Caudate nucleus (tissue), 63 donors: ENCODE measurements at places on chromosomes 16 and 17.

- no peak for DNase-seq
Measured at GRCh38 chr17:17783116-17783824, 53.5 kb downstream of the SREBF1 start.

DNA sequence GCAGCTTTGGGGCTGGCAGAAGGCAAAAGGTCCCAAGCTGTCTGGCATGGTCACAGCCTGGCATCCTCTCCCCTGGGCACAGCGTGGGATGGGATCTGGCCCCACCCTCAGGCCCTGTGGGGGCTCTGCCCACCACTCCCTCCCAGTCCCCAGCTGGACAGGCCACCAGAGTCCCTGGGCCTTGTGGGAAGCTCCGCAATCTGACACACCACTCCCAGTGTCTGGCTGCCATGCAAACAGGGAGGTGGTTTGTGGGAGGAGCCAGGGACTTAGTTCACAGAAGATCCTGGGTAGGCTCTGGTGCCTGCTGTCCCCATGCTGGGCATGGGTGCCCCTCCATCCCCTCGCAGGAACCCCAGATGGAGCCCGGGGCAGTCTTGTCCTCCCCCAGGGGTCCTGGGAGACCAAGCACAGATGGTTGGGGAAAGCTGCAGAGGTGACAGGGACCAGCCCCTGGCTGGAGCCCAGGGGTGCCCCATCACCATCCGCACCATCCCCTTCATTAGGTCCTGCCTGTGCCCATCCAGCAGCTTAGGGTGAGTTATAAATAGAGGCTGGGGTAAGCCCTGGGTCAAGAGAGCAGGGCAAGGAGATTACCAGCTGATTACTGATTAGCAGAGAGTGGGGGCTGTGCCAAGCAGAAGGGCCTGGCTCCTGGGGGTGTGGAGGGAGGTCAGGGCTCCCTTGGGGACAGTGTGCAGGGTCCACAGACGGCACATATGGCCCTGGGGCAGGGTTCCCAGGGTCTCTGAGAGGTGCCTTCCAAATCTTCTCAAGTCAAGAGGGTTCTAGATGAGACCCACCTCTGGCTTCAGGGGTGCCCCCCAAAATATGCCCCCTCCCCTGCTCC, 6.2 kb downstream of the FSCN2 start:
- no peak for DNase-seq

DNA sequence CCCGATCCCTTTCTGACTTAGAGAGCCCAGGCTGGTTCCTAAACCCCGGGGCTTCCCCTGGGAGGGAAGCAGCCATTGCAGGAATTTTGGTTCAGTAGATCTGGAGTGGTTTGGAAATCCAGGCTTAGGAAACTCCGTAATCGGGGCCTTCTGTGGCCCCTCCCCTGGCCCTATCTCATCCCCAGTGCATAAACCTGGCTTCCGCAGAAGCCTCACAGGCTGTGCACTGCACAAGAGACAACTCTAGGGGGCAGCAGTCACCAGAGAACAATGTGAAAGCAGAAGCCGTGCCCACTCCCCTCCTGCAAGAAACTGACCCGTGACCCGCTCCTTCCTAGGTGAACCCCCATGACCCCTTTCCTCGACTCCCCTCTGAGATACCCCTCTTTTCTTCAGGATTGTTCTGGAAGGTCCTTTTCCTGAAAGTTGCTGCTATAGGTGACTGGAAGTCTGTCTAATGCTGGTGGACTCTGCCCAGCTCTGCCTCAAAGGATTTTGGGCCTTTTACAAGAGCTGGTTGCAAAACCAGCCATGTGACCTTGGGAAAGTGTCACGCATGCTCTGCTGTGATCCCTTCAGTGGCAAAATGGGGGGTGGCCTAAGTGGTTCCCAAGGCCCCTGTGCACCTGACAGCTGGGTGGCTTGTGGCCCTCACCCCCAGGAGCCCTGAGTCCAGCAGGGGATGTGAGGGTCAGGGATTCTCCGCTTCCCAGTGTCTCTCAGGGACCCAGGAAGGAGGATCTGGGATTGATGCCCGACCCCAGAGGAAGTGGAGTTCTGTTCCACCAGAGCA, 14.4 kb downstream of the GUCY2D start:
- DNase-seq = no peak

DNA sequence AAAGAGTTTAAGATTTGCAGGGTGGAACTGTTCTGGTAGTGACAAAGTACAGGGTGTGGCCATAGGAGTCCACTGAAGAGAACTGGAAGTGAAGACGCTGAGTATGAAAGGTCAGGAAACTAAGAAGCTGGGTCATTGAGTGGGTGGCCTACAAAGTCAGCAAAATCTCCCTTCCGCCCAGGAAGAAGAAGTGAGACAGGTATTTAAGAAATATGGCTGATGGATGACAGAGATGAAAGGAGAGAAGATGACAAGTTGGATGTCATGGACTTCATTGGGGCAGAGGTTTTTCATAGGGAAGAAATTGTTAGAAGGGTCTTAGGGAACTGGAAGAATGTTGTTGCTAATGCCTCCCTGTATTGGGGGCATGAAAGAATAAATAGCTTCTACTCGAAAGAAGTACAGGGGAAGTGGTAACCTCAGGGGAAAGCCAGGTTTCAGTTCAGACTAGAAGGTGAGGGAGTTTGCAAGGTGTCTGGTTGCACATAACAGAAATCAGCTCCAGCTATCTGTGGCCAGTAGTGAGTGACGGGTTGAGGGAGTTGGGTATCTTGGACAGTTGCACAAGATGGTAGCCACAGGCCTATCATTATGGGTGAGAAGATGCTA, 33.6 kb upstream of the MED13 start:
- DNase-seq = no peak

DNA sequence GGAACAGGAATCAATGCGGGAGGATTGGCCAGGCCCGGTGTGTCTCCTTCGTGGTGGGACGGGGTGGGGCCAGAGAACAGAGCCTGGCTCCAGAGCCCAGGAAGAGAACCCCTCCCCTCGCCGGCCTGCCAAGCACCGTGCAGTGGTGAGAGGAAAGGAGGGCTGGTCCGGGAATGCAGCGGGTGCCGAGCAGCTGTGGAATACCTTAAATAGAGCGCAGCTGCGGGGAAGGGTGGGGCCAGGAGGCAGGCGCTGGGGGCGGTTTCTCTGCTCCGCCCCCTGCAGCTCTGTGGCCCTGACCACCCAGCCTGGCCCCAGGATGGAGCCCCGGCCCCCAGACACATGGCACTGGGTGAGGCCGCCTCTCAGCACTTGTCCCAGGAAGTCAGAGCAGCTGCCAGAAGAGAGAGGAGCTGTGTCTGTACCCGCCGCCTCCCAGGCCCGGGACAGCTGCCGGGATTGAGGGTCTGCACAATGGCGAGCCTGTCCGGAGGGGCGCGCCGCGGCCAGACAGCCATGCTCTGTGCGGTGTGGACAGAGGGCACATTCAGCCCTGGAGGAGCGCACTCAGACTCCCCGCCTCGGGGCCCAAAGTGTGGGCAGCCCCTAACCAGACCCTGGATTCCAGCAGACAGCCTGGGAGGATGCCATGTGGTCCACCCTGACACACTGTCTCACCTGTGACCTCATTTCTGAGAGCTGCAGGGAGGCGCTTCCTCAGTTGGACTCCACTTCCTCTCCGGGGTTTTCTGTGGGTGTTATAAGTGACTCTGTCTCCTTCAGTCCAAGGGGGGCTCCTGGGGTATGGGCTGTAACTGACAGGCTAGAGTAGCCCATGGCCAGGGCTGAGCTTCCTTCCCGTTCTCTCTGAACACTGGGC, 268.8 kb downstream of the SEC14L1 start:
- no peak for DNase-seq

- DNase-seq = no peak
Measured at GRCh38 chr17:41256291-41256685, 1.1 kb downstream of the KRTAP9-9 start.

- no peak for DNase-seq
Measured at GRCh38 chr17:17305281-17305801, 2.2 kb downstream of the NT5M start.

GRCh38 chr17:83034525-83034924, 44.9 kb upstream of the METRNL start:
- DNase-seq = no peak

GRCh38 chr16:80527297-80527696, 13.5 kb upstream of the DYNLRB2 start:
- DNase-seq = no peak

- DNase-seq = no peak
Measured at GRCh38 chr17:9209781-9210370, 188.6 kb downstream of the NTN1 start.

- DNase-seq = no peak
Measured at GRCh38 chr17:39863244-39863917, 731 bp downstream of the IKZF3 start.

DNA sequence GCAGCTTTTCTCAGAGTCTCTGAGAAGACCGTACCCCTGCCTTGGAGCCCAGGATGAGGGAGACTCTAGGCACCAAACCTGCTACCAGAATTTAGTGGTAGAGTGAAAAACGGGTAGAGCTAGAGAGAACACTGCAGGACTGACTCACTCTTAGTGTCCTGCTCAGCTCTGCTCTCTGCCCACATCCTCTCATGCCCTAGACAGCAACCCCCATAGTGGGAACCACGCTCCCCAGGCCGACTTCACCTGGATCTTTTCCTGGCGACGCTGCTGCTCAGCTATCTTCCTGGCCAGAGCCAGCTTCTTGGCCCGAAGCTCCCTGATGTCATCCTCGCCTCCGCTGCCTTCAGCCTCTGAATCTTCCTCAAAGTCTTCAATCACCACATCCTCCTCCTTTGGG, 26.7 kb downstream of the HIC1 start:
- DNase-seq = no peak

GRCh38 chr16:13305019-13305755, 403.8 kb downstream of the SHISA9 start:
- no peak for DNase-seq

GRCh38 chr16:9787717-9788116, 394.5 kb downstream of the GRIN2A start:
- no peak for DNase-seq

- DNase-seq = no peak
Measured at GRCh38 chr17:48998587-48999440, 1.6 kb downstream of the IGF2BP1 start.

DNA sequence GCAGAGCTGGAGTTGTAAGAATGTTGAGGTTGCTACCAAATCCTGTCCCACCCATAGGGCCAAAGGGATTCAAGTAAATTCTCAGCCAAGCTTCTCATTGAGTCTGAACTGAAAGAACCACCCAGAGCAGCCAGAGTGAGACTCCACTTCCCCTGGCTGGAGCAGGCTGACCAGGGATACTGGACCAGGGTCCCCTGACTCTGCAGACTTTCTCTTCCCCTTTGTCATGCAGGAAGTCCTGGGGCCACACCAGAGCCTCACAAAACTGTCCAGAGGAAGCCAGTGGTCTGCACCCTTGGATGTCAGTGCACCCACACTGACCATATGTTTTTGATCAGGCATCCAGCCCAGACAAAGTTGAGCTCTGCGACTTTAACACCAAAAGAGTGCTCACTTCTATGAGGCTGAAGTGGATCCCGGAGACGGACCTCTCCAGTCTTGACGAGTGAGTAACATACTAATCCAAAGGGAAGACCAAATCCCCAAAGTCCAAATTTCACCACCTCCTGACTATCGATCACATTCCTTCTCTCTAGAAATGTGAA, 4.1 kb downstream of the NXN start:
- DNase-seq = no peak

DNA sequence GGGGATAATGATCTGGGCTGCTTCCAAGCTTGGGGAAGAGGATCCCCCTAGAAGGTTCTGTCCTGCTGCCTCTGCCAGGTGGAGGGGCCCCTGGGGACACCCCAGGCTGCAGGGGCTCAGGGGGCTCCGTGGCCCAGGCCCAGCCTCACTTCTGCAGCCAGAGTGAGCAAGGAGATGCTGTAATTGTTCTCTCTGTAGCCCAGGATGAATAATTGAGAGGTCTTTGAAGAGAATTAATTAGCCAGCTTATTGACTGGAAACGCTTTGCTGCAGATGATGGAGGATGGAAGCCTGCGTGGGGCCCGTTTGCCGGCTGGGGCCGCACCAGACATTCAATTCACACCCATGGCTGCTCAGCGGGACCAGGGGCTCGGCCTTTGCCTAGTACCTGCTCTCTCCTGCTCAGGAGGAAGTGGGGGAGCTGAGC, 38.5 kb downstream of the TMEM235 start:
- DNase-seq = no peak

DNA sequence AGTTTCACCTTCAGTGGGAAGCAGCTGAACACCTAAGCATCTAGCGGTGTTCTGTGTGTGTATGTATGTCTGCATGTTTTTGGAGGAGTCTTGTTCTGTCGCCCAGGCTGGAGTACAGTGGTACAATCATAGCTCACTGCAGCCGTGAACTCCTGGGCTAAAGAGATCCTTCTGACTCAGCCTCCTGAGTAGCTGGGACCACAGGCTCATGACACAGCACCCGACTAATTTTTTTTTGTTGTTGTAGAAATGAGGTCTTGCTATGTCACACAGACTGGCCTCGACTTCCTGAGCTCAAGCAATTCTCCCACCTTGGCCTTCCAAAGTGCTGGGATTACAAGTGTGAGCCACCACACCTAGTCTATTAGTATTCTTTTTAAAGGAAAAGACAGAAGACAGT, 30.2 kb upstream of the FAAP100 start:
- DNase-seq = no peak

- no peak for DNase-seq
Measured at GRCh38 chr17:37312137-37312923, 63.5 kb upstream of the C17orf78 start.

GRCh38 chr16:15900901-15901500, 12.6 kb upstream of the CEP20 start:
- no peak for DNase-seq

DNA sequence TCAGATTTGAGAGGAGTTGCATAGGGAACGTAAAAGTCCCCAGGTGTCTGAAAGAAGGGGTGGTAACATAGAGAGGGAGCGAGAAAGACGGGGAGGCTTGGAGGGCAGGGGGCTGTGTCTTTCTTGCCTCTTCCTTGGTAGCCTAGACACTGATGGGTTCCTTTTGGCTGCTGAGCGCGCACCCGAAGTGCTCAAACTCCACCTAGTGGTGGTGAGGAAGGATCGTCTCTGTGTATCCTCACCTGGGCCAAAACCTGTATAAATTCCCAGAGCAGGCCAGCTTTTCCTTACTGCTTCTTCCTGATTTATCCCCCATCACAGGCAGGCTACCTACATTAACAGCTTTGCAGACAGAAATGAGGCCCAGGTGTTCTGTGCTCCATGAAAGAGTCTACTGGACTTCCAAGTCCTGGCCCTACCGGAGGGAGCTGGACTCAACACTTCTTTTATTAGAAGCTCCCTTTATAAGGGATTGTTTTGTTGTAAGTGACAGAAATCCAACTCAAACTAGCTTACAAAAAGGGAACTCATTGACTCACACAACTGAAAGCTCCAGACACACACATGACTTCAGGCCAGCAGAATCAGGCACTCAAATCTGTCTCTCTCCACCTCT, 5.5 kb upstream of the SLC25A35 start:
- peak; percentile 34 for DNase-seq

- DNase-seq = no peak
Measured at GRCh38 chr16:27624154-27625049, 74.5 kb downstream of the KATNIP start.

- no peak for DNase-seq
Measured at GRCh38 chr16:12802048-12802447, 1.6 kb downstream of the CPPED1 start.

GRCh38 chr17:49861150-49861884, 13.4 kb upstream of the TAC4 start:
- no peak for DNase-seq
